Cerebellum (tissue), 4 donors: ENCODE measurements at places on chromosomes 16 and 17. TPM values are rescaled to one million over a fixed set of nuclear protein-coding genes. Genes with fewer than 3 reads are reported as not detected.
A peak's percentile ranks its signal among the peaks of the same experiment; 100 is the strongest.

- peak; percentile 41 for DNase-seq
These were observed 750 bp downstream of the TMEM132E start for GRCh38 chr17:34579979-34580684.

GRCh38 chr16:10601444-10602408 is 21.3 kb upstream of the EMP2 start:
- no peak for DNase-seq

DNA sequence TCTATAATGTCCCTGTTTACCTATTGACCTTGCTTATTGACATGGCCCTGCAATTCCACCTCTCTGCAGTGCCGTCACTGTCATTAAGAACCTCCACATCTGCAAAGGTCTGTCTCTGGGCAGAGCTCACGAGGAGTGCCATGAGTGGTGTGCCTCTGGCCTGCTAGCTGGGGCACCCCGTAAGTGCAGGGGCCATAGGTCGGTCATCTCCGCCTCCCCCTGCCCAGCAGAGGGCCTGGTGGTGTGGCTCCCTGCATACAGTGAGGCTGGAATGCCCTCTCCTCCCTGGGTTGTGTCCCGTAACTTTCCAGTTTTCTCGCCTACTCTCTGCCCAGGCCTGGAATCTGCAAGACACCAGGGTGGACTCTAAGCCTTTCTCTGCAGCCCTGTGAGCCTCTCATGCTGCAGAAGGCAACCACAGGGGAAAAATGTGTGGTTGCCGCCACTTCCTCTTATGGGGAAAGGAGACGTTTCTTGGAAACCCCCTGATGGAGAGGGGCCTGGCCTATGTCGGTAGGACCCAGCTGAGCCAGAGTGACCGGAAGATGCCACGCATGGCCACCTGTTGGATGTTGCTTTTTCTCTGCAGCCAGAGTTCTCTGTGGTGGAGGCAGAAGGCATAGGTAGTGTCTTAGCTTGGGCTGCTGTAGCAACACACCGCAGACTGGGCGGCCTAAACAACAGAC is 2.7 kb upstream of the SNX20 start:
- no peak for DNase-seq

DNA sequence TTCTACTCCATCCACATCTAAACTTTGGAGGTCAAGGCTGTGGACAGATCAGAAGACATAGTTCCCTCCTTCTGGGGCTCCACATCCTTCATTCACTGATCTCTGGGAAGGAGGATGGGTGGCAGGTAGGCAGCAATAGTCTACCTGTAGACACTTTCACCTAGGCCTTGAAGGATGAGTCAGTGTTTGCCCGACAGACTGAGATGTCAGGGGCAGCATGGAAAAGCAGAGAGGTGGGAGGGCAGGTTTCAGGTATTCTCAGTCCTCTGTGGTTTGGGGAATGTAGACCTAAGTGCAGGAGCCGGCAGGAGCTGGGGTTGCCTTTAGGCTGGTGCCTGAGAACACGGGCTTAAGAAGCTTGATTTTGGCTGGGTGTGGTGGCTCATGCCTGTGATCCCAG is 171.9 kb upstream of the ZNF267 start:
- no peak for DNase-seq

DNA sequence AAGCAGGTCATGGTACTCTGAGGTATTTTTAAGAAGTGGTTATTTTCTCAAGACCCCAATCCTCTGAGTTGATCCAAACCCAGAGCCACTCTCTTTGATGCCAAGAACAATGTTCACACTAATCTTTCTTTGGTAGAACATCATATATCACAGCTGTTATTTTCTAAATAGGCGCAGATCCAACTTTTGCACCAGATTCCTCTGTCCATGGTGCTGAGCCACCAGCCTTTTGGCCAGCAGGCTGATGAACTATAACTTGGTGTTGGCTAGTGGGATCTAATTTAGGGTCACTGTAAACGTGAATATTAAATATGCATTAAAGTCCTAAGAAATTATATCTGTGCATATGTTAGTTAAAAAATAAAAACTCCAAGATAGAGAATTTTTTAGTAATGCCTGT is 7.0 kb upstream of the ZKSCAN2 start:
- DNase-seq = no peak

GRCh38 chr17:37701496-37701898 is 43.4 kb downstream of the HNF1B start:
- peak; percentile 1 for DNase-seq

- no peak for DNase-seq
These were observed 10.6 kb upstream of the CCL5 start for GRCh38 chr17:35890774-35891155.

- DNase-seq = no peak
These were observed 54.8 kb downstream of the RAP1GAP2 start for GRCh38 chr17:2850991-2851390.

DNA sequence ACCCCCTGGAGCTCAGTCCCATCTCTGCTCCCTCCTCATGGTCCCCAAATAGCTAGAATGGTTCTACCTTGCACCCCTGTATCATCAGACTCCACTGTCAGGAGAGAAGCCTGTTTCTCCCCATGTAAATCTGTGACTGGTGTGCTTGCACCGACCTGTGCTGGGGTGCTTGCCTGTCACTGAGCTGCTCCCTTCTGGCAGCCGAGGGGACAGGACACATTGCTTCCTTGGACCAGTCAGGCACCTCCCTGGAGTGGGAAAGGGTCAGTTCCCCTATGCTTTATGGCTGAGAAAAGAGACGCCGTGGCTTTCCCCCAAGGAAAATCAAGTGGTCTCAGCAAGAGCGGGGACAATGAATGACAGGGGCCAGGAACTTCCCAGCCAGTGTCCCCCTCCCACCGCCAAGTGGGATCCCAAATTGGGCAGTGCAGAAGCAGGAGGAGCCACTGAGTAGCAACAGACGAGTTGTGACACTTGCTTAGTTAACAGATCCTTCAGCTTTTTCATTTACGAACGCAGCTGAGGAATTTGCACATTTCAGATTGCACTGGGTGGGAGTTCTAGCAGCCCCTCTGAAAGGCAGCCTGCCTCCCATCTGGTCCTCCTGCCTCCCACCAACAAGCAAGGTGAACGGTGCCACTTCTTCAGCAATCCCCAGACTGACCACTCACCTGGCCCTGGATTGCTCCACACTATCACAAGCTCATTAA is 156.4 kb downstream of the KATNIP start:
- no peak for DNase-seq

DNA sequence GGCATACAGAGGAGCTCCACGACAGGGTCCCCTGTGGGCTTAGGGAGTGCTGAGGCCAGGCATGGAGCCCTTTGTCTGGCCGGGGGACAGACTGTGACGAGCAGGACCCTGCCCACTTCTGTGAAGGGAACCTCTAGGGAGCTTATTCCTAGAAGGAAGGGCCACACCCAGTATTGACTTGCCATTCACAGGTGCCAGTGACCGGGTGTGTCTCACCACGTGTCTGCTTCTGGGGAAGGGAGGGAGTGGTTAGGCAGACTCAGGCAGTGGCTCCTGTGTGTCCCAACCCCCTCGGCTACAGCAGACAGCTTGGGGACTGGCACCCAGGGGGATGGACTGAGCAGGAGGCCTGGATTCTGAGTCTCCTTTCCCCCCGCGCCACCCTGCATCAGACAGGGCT is 57.2 kb downstream of the SOCS1 start:
- DNase-seq = no peak

- no peak for DNase-seq
These were observed 14.5 kb downstream of the TUBG1 start for GRCh38 chr17:42623732-42624596.

- DNase-seq = no peak
These were observed 59.6 kb downstream of the TANGO6 start for GRCh38 chr16:68902969-68903345.

DNA sequence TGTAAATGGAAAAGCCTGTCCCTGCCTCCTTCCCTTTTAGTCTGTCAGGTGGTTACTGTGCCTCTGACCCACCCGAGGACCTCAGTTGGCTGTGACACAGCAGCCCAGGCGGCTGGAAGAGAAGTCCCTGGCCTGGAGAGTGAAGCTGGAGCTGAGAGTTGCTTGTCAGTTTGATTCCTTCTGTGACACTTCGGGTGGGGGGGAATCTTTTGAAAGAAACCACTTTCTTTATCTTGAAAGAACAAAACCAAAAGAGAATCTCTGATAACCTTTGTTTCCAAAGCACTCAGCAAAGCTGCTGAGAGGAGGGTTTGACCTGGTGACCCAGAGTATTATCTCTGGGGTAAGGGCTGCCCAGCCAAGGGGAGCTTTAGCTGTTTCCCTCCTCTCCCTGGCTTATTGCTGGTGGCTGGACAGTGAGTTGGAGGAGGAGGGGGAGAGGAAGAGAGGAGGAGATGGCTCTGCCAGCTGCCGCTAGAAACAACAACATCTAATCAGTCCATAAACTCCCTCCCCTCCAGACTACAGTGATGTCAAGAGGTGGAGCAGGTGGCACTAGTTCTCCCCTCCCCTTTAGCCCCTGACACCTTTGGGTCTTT is 34.0 kb downstream of the YPEL2 start:
- no peak for DNase-seq

GRCh38 chr17:4938069-4938491 is 1.8 kb downstream of the SLC25A11 start:
- DNase-seq = no peak

DNA sequence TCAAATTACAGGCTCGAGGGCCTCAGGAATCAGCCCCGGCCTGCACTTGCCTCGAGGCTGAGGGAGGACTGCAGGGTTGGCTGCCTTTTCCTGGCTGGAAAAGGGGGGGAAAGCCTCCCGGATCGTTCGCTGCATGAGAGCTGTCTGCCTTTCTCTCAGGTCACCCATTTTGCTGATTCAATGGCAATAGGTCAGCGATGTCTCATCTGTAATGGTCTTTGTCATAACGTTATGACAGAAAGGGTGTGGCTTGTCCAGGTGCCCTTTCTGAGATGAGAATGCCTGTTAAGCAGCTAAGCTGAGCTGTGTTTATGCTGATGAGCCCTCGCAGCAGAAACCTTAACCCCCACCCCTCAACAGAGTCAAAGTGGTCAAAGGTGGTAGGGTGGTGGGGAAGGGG is 81.8 kb downstream of the AKAP1 start:
- DNase-seq = no peak

- no peak for DNase-seq
These were observed 44.1 kb downstream of the MRC2 start for GRCh38 chr17:62671553-62671952.

DNA sequence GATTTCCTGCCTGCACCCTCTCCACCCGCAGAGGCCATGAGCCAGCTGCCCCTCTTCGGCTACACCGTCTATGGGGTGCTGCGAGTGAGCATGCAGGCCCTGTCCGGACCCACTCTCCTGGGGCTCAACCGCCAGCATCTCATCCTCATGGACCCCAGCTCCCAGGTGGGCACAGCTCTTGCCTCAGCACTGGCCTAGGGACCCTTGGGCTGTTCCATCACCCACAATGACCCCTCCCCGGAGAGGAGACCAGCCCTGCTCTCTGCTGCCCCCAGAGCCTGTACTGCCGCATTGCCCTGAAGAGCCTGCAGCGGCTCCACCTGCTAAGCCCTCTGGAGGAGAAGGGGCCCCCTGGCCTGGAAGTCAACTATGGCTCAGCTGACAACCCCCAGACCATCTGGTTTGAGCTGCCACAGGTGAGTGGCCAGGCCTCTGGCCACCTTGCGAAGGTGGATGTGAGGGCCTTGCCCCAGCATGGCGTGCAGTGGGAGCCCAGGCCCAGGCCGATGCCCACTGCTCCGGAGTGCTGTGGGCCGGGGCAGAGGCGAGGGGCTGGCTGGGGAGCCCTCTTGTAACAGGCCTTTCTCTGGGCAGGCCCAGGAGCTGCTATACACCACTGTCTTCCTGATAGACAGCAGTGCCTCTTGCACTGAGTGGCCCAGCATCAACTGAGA is 7.3 kb upstream of the SMIM5 start:
- DNase-seq = peak; percentile 53

- DNase-seq = peak; percentile 84
These were observed 195.9 kb upstream of the CHMP6 start for GRCh38 chr17:80795754-80796153.

- DNase-seq = peak; percentile 21
These were observed 1.7 kb downstream of the MYOCD start for GRCh38 chr17:12667299-12667958.

- no peak for DNase-seq
These were observed 72.7 kb downstream of the CYLD start for GRCh38 chr16:50814541-50814940.

DNA sequence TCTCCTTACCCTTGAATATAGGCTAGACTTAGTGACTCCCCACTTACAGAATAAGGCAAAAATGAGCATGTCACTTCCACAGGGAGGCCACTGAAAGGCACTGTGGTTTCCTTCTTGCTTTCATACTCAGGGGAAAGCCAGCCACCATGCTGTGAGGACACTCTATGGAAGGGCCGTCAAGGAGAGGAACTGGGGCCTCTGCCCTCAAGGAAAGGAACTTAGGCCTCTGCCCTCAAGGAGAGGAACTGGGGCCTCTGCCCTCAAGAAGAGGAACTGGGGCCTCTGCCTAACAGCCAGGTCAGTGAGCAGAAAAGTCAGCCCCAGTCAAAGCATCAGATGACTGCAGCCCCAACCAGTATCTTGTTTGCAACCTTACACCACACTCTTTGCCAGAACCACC is 30.1 kb downstream of the VPS35 start:
- no peak for DNase-seq

DNA sequence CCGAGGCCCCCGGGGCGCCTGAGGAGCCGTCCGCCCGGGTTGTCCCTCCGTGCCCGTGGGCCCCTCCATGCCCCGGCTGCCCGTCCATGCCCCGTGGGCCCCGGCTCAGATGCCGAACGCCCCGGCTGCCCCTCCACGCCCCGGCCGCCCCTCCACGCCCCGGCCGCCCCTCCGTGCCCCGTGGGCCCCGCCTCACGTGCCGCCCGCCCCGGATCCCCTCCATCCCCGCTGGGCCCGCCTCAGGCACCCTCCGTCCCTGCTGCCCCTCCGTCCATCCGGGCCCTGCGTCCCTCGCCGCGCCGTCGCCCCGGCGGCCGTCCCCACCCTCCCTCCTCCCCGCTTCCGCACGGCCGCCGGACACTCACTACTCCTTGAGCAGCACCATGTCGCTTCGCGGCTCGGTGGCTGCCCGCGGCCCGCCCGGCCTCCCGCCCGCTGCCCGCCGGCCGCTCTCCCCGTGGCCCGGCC is 382 bp downstream of the PITPNA start:
- DNase-seq = no peak

- no peak for DNase-seq
These were observed 77.9 kb downstream of the GOSR1 start for GRCh38 chr17:30554839-30555751.

GRCh38 chr17:40545660-40546059 is 19.6 kb downstream of the CCR7 start:
- DNase-seq = no peak

Gene HYDIN
- 30.2 TPM for total RNA-seq

Gene TMUB2
- 20.9 TPM for total RNA-seq

Gene SLFN11
- 14.7 TPM for total RNA-seq

Gene SLC16A13
- 1.4 TPM for total RNA-seq

Gene AANAT
- total RNA-seq = 0.27 TPM

Gene CCDC78
- total RNA-seq = 2.2 TPM

Gene CES3
- total RNA-seq = 1.5 TPM

Gene TRPV3
- 0.36 TPM for total RNA-seq

Gene SLC38A8
- 0.45 TPM for total RNA-seq

Gene AHSP
- 10.1 TPM for total RNA-seq

Gene TNFRSF13B
- not detected for total RNA-seq

Gene KRT36
- not detected for total RNA-seq

Gene METTL2A
- 31.9 TPM for total RNA-seq

Gene KRT20
- 0.82 TPM for total RNA-seq

Gene OR3A3
- total RNA-seq = not detected

Gene RAPGEFL1
- total RNA-seq = 15.3 TPM

Gene KIF2B
- total RNA-seq = not detected

Gene NUPR1
- 0.09 TPM for total RNA-seq

Gene HBA1
- 1,023 TPM for total RNA-seq
